ENCODE measurements at places on chromosomes 16 and 17.

DNA sequence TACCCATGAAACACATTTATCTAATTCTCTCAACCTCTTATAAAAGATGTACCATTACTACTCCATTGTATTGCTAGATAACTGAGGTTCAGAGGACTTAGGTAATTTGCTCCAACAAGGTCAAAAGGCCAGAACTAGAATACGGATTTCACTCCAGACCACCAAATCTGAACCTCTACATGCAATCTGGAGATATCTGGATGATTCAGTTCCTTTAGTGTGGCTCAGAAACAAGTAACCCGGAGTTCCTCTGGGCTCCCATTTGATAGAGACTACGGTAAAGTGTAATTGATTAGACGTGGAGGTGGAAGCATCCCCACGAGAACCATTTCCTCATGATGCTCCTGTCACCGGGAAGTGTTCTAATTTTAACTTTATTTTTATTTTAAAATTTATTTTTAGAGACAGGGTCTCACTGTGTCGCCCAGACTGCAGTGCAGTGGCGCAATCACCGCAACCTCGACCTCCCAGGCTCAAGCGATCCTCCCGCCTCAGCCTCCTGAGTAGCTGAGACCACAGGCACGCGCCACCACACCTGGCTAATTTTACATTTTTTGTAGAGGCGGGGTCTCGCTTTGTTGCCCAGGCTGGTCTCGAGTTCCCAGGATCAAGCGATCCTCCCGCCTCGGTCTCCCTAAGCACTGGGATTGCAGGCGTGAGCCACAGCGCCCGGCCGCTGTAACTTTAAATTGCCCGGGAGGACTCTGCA is 608 bp upstream of the COX10 start:
- no peak for DNase-seq

- DNase-seq = no peak
Observed at GRCh38 chr17:30084788-30085187, 31.8 kb upstream of the NSRP1 start.

DNA sequence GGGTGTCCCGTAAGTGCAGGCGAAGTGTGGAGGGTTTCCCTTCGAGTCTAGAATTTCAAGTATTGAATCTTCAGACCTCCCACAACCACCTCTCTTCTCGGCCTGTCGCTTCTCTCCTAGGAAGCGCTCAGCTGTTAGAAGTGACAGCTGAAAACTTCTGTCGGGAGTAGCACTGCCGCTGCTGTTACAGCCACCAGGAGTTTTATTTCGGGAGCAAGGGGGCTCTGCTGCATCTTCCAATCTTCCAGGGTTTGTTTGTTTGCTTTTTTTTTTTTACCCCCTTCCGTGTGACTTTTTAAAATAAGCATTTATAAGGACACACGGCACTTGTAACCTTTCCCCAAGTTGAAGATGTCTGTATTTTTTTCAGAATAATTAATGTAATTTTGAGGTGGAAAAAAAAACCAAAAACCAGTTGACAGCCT is 767 bp downstream of the RPS6KB1 start:
- DNase-seq = no peak

DNA sequence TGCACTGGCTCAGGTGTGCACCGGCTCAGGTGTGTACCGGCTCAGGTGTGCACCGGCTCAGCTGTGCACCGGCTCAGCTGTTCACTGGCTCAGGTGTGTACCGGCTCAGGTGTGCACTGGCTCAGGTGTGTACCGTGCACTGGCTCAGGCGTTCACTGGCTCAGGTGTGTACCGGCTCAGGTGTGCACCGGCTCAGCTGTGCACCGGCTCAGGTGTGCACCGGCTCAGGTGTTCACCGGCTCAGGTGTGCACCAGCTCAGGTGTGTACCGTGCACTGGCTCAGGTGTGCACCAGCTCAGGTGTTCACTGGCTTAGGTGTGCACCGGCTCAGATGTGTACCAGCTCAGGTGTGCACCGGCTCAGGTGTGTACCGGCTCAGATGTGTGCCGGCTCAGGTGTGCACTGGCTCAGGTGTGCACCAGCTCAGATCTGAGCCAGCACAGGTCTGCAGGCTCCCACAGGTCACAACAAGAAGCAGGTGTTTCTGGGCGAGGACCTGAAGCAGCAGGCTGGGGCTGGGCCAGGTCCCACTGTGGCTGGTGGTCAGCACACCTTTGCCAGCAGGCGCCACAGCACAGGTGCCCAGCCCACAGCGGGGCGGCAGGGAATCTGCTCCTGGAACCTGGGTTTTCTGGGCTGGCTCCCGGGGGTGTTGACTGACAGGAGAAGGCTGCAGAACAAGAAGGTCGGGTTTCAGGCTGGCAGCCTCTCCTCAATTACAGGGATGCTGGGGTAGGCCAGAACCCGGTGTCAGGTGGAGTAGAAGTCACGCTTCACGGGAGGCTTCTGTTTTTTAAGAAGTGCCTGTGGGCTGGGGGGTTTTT is 17.2 kb downstream of the METRNL start:
- DNase-seq = peak; percentile 73

DNA sequence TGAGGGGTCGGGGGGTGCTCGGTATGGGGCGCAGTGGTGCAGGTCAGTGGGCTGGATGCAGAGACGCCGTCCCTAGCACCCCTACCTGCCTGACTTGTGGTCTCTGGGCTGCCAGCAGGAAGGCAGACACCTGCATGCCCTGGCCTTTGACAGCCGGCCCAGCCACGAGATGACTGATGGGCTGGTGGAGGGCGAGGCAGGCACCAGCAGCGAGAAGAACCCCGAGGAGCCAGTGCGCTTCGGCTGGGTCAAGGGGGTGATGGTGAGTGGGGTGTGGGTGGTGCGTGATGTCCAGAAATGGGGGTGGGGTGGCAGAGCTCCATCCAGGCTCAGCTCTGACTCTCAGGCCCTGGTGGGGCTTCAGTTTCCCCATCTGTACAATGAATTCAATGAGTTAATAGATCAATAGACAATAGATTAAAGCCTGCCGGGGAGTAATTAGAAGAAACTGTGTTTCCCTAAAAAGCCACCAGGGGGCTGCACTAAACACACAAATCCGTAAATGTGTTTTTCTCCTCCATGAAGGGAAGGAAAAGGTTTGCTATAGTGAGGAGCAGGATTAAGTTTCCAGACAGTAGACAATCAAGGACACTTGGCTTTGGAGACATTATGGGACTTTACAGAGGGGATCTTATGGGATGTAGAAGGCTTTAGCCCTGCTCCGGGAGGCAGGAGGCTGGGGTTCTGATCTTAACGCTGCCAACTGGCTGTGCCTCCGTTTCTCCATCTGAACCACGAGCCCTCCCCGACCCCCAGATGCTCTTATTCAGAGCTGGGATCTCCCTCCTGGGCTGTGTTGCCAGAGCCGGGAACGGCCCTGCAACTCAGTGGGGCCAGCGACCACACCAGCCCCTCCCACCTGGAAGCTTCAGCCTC is 2.2 kb downstream of the SLC12A3 start:
- DNase-seq = peak; percentile 23

DNA sequence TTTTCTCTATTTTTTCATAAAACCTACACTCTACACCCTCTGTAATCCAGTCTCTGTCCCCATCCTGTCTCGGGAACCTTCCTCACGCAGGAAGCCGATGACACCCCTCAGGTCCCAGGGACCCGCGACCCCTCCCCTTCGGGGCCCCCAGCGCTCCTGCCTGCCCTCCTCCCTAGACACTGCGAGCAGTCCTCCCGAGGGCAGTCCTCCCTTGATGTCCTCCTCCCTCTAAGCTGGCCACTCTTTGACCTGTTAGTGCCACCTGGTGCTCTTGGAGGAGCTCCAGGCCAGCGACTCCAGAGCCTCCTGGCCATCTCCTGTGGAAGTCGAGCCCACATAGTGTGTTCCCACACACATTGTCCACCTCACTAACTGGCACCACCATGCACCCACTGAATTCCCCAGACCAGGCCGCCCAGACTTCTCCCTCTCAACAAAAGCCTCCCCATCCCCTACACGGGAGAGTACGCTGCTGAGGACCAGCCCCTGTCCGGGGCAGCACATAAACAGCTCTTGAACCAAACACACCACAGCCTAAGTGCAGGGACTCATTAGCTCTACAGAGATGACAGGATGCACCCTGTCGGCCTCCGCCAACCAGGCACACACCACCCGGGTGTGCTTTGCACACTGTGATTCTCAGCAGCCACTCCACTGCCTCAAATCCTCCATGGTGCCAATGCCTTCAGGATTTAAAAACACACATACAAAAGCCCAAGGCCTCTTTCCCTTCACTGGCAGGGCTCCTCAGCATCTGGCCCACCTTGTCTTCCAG is 9.3 kb downstream of the OSBPL7 start:
- no peak for DNase-seq

DNA sequence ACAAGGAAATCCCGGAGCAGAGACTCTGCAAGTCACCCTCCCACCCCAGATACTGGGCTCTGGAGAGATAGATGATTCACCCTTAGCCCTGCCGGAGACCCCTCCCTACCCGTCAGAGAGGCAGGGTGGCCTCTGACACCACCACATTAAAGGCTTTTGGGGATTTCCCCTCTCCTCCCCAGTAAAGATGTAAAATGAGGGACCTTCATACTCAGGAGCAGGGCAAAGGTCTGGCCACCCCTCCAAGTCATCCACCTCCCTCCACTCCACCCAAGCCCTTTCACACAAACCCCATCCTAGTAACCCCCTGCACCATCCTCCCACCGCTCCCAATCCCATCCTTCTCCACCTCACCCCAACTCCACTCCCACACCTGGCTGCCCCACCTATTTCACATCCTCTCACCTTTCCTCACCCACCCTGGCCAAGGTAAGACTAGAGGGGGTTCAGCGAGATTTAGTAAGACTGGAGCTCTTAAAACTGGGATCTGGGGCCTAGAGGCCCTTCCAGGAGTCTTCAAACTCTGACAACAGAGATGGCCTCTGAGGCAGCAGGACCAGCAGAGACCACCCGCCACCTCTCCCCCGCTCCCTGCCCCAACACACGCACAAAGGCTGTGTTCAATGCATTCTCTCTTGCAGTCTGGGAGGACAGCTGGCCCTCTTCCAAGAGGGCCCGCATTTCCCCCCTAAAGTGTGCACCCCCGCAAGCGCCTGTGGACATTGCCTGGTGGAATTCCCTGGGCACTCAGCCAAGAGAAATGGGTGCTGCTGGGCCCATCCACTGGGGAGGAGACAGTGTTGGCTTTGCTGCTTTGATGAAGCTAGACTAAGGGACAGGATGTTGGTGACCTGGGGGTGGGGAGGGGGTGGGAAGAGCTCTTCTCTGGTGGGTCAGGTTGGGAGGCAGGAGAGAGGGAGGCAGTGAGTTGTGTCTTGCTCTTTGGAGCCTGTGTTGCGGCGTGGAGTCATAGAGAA is 1.1 kb downstream of the ABAT start:
- no peak for DNase-seq

- DNase-seq = no peak
Observed at GRCh38 chr17:58452738-58453137, 35.4 kb upstream of the RNF43 start.

- no peak for DNase-seq
Observed at GRCh38 chr17:16342979-16343378, 10.3 kb downstream of the CENPV start.

DNA sequence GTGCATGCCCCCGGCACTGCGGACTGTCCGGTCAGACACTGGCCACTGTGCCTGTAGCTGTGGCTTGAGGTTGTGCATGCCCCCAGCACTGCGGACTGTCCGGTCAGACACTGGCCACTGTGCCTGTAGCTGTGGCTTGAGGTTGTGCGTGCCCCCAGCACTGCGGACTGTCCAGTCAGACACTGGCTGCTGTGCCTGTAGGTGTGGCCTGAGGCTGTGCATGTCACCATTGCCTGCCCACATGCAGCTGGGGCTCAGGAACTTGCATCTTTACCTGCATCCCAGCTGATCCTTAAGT is 5.2 kb downstream of the MTHFSD start:
- no peak for DNase-seq

DNA sequence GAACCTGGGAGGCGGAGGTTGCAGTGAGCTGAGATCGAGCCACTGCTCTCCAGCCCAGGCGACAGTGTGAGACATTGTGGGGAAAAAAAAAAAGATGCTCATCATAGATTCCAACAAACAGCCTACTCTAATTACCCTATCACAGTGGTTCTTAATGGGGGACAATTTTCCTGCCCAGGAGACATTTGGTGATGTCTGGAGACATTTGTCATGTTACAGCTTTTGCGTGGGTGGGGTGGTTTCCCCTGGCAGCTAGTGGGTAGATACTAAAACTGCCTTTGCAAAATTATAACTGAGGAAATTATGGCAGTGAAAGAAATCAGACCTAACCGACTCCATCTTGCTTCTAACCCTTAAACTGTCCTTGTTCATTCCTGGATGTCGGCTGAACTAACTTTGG is 92.5 kb upstream of the RBL2 start:
- no peak for DNase-seq

DNA sequence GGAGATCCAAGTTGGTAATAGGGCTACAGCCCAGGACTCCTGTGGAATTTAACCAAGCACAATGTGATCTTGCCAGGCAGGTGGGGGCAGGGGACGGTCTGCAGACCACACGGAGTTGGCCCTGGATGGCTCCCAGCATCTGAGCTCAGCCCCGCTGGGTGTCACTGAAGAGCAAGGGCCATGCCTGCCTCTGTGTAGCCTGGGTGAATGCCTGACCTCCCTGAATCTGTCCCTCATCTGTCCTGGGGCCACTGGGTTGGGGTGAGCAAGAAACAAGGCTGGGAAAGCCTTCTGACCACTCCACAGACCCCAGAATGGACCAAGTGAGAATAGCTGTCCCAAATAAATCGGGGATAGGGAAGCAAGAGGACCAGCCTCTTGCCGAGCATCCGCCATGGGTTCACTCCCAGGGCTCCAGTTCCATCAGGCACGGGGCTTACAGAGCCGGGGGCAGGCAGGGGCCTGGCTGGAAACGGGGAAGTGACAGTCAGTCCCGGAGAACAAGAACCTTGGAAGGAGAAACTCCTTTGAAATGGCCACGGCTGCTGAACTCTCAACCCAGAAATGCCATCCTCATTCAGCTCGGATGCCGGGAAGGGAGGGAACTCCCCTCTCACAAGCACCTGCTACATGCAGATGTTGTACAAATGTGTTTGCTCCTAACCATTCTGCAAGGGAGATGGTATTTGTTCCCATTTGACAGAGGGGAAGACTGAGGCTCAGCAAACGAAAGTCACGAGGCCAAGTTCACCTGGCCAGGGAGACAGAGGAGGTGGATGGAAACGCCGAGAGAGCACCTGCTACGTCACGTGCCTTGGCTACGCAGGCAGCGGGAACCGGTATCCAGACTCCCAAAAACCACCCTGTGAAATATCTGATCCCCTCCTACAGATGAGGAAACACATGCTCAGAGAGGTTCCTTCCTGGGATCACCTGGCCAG is 50.0 kb downstream of the RMI2 start:
- DNase-seq = no peak

DNA sequence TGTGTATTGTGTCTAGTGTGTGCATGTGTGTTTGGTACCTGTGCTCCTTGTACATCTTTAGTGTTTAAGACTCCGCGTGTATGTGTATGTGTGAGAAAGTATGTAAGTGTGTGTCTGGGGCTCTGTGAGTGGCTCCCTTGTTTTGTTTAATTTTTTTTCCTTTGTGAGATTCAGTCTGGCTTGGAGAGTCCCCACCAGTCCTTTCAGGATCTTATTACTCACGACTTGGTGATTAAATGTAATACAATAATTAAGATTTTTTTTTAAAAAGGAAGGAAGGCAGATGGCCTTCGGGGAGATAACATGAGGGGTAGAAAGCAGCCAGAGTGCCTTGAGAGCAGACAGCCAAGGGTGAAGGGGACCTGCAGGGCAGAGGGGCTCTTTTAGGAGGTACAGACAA is 33.9 kb downstream of the FZD2 start:
- DNase-seq = no peak

GRCh38 chr17:75131278-75132017 is at the start of gene NT5C:
Gene NT5C (minus strand): TSS chr17:75131742. CDS start chr17:75131707, 35 bp downstream.
- DNase-seq = peak; percentile 62

GRCh38 chr16:81971853-81972252 is 39.4 kb downstream of the SDR42E1 start:
- DNase-seq = no peak

GRCh38 chr16:77289331-77289809 is 90.2 kb downstream of the SYCE1L start:
- peak; percentile 83 for DNase-seq

GRCh38 chr16:64150193-64150592 is 971.7 kb downstream of the CDH11 start:
- no peak for DNase-seq

All from PC-9 (cell line).